HuH-7.5 (cell line): ENCODE measurements at places on chromosomes 2 and 18.

DNA sequence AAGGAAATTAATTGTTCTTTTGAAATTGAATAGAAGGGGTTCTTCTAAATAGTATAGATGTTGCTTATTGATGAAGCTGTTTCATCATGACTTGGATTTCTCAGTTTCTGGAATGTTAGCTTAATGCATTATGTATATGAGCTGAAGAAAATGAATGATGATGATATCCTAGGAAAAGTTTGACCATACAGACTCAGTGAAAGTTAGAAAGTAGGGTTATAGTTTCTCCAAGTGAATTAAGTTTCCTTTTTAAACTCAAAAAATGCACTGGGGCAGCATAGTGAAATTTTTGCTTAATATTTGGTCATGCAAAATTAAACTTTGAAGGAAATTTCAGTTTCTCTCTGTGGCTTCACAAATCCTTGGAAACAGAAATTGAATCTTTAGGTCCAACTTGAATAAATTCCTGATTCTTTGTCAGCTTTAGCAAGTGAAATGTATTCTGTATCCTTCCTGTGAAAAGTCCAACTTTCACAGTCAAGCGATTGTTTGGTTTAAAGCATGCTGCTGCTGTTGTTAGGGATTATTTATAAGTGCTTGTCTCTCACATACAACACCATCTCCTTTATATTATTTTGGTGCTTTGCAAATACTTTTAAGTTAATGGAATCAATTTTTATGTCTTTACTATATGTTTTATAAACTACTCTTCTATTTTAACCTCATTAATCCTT is 78.2 kb downstream of the PIK3C3 start:
- DNase-seq = no peak

DNA sequence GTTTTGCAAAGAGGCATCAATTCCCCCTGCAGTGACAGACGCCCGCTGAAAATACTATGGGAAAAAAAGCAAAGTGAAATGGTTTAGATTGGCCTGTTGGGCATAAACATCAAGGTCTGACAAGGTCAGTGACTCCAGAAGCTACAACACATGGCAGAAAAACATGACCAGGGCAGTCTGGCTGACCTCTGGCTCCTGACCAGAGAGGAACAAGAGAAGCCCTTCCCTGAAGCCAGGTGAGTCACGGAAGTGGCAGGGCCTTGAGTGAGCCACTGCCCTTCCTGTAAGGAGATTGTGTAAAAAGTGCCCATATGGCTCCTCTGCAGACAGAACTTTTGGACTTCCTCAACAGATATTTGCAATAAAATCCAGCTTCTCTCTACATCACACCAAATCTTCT is 72.0 kb downstream of the DNER start:
- DNase-seq = no peak

GRCh38 chr2:15271276-15271675 is 289.9 kb downstream of the NBAS start:
- no peak for DNase-seq

GRCh38 chr2:113124181-113124961 is 3.0 kb upstream of the IL1RN start:
- DNase-seq = no peak

DNA sequence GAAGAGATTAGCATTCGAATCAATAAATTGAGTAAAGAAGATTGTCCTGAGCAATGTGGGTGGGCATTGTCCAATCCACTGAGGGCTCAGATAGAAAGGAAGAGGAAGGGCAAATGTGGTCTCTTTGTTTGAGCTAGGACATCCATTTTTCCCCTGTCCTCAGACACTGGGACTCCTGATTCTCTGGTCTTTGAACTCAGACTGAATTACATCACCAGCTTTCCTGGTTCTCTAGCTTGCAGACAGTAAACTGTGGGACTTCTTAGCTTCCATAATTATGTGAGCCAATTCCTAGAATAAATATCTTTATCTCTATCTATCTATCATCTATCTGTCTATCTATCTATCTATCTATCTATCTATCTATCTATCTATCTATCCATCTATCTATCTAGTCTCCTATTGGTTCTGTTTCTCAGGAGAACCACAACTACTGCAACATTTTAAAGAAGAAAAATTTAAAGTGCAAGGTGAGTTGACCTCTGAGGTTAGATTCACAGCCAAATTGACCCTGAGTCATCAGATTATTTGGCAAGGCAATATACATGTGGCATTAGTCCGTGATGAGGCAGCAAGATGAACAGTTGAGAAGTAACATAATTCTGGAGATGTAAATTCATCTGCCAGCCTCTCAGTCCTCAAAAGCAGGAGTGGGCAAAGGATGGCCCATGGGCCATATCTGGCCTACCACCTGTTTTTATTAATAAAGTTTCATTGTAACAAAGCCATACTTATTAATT is 191.4 kb downstream of the PDE11A start:
- DNase-seq = no peak

DNA sequence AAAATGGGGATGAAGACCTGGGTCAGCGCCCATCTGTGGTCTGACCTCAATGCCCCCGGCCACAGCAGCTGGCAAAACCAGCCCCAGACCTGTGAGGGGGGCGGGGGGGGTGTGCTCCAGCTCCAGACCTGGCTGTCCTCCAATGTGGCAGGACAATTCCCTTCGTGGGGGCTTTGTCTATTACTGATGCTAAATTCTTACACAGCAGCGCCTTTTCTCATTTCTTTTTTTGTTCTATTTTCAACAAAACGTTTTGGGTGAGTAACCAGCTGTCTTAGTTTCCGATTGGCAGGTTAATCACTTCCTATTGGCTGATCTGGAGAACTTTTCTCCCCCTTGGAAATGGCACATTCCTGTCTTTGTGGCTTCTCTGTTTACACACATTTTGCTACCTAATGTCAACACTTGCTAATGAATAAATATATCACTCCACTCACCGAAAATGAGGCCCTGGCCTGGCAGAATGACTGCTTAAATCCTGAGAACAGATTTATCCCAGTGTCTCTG is 4.4 kb downstream of the SMAD7 start:
- no peak for DNase-seq

DNA sequence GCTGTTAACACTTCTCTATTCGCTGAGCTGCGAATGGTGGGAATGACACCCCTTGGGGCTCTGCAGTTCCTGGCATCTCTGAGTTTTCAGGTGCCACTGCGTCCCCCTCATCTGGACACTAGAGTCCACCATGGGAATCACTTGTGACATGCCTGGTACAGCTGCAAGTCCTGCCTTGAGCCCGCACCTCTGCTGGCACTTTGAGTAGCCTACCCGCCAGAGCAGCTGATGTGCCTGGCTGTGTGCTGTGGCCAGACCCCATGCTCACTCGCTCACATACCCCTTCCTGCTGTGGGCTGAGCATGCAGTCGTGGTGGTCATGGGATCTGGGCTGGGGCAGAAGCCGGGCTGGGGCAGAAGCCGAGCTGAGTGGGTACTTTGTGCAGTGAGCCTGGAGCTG is 117.6 kb downstream of the RND3 start:
- DNase-seq = no peak

DNA sequence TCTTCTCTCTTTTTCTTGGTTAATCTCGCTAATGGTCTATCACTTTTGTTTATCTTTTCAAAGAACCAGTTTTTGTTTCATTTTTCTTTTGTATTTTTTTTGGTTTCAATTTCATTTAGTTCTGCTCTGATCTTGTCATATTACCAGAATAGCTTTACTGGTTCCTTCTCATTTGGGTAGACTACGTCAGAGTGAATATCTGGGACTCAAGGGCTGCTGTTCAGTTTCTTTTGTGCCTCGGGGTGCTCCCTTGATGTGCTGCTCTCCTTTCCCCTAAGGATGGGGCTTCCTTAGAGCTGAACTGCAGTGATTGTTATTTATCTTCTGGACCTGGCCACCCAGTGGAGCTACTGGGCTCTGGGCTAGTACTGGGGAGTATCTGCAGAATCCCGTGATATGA is 29.4 kb upstream of the IL1RN start:
- no peak for DNase-seq

DNA sequence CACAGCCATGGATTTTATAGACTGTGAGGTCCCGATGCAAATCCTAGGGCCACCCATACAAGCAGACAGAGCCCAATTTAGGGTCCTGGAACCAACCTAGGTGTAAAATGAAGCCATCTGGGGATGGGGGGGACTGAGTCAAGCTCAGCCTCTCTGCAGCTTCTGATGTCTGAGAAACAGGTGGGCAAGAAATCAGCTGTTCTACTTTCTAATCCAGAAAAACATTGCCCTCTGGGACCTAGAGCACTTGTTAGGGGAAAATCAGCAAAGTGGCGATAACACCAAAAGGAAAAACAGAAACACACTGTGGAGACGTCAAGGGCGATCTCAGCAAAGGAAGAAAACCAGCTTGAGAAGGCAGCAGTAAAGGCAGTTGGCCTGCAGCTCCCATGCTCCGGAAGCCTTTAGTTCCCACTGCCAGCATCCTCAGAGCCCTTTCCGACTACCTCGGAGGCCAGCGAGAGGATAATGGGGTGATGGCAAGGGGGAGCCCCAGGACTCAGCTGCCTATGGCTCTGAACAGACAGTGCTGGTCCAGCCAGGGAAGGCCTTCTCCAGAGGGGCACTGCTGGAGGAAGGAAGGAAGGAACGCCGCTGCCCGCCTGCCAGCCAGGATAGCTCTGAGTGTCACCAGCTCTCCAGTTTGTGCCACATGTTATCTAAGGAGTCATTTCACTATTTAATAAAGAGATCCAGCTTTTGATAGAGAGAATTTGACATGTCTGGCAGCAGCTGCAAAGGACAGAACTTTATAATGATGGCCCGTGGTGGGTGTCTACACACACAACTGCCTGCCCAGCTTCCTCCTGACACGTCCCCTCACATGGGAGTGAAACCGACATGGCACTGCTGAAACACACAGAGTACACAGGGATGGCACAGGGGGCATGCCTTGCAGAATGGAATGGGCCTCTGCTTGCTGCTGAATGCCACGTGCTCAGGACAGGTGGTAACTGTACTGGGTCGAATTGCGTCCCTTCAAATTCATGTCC is 37.7 kb downstream of the HS1BP3 start:
- DNase-seq = no peak
